Sigmoid colon (tissue), 7 donors: ENCODE measurements at places on chromosomes 3 and 15. TPM values are rescaled to one million over a fixed set of nuclear protein-coding genes. Genes with fewer than 3 reads are reported as not detected.

- H3K4me1 ChIP-seq: no peaks in the 10 kb centered on the region
- H3K4me3 ChIP-seq: no peak overlapping the region
- no peaks in the 10 kb centered on the region for H3K36me3 ChIP-seq
- DNase-seq: peak; percentile 62
Observed at GRCh38 chr15:101022306-101022705, 103.1 kb downstream of the LRRK1 start.

HACD3 gene
- 29.6 TPM for total RNA-seq

KBTBD13 gene
- not detected for total RNA-seq

GRCh38 chr3:137081711-137082110 is 123.9 kb downstream of the IL20RB start:
- H3K4me3 ChIP-seq: no peak overlapping the region
- DNase-seq: no peak
- H3K4me1 ChIP-seq: no peaks in the 10 kb centered on the region
- H3K27me3 ChIP-seq: no peaks in the 10 kb centered on the region
- no peak overlapping the region for H3K27ac ChIP-seq

- H3K4me3 ChIP-seq: no peak overlapping the region
- no peak overlapping the region for H3K27ac ChIP-seq
- H3K36me3 ChIP-seq: no peaks in the 10 kb centered on the region
- no peaks in the 10 kb centered on the region for H3K27me3 ChIP-seq
- DNase-seq: no peak
Observed at GRCh38 chr15:99348412-99348811, 97.1 kb downstream of the LRRC28 start.

CHRM5 gene
- total RNA-seq: not detected

- no peaks in the 10 kb centered on the region for H3K4me1 ChIP-seq
- no peak overlapping the region for H3K27ac ChIP-seq
- no peak for DNase-seq
- H3K36me3 ChIP-seq: no peaks in the 10 kb centered on the region
Observed at GRCh38 chr3:82081351-82081750, 319.9 kb upstream of the GBE1 start.

DNA sequence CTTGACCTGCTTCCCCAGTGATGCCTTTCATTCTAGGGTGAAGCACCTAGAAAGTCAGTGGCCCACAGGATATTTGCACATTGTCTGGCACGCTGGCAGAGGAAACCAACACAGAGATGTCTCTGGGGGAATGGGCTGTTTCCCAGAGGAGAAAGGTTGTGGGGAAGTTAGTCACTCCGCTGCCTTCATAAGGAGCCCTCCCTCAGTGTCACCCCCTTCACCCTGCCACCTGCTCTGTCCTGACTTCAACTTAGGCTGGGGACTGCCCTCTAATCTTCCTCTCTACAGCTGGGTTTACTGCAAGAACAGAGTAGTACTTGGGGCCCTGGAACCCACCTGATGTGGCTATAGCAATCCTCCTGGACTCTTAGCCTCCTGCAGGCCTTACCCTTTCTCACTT is 5.7 kb downstream of the KLHDC8B start:
- no peak overlapping the region for H3K4me3 ChIP-seq
- no peaks in the 10 kb centered on the region for H3K27me3 ChIP-seq
- H3K36me3 ChIP-seq: peaks cover 16% of the 10 kb centered on the region

ARPC4 gene
- 75.6 TPM for total RNA-seq

ZMYND10 gene
- not detected for total RNA-seq

POLQ gene
- total RNA-seq: 0.71 TPM

GRCh38 chr15:53837263-53837662 is 77.8 kb upstream of the WDR72 start:
- peaks cover 21% of the 10 kb centered on the region for H3K4me1 ChIP-seq
- H3K4me3 ChIP-seq: no peak overlapping the region
